ENCODE measurements at places on chromosomes 3 and 15.

DNA sequence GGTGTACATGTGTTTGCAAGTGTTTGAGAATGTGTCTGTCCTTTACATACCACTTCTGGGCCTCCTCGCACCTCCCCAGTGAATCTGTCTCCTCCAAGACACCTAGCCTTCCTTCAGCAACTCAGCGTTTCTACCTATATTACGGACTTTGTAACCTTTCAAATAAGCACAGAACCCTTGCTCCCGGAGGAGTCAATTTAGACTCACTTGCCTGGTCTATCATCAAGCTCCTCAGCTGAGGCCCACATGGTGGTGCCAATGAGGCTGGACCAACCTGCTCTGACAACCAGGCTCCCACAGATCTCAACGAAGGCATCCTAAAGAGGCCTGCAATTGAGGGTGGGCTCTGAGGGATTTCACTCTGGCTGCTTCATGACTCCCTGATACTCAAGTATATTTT, 32.8 kb upstream of the TIMP4 start:
- DNase-seq, result no peak

- no peak for DNase-seq
Observed at GRCh38 chr3:34683851-34684250, 885.4 kb downstream of the PDCD6IP start.

GRCh38 chr3:108907194-108907593, 46.5 kb downstream of the GUCA1C start:
- no peak for DNase-seq

- peak; percentile 51 for DNase-seq
Observed at GRCh38 chr15:68818769-68819494, 1.8 kb downstream of the ANP32A start.

DNA sequence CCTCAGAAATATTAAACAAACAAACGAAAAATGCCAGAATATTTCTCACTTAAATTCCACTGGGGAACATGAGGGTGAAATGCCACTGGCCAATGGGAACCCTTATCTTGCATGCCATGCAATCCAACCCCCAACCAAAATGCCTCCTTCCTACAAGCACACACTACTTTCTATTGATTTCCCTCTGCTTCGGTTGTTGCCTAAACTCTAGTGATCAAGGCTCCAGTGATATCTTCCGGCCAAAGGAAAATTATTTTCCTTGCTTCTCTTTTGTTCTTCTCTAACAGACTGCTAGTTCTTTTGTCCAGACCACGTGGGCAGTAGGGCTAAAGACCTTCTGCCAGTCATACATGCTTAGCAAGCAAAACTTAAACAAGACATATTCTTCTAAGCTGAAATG, 115.7 kb downstream of the TMCC1 start:
- DNase-seq, result no peak

GRCh38 chr3:182710557-182711157, 82.6 kb upstream of the ATP11B start:
- peak; percentile 56 for DNase-seq

DNA sequence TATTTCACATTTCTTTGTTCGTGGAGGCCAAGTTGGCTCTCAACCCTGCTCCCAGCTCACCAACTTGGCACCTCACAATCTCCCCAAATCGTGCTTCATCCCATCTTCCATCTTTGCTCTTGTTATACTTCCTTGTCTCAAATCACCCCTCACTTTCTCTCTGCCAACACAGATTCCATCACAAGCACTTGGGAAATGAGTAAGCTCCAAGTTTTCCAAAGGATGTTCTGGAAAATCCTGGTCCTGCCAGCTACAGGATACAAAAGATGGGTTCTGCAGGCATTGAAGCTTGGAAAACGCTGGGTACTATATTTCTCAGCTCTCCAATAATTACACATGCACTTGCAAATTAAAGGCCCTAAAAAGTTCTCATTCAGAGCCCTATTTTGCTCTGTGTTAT, 4.1 kb upstream of the TM4SF4 start:
- no peak for DNase-seq

DNA sequence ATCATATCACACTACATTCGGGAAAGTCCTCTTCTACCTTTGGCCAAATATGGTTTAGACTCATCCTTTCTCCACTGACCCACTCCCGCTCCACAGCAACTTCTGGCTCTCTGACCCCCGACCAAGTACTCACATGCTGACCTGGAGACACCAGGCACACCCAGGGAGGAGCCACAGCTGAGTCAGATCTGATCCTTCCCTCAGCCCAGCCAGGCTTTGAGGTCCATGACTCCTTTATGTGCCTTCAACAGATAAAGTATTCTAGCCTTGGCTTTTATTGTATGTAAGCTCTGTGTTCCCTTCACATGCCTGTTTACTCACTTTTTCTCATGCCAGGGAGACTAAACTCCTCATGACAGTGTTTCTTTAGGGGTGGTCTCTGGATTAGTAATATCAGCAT, 166.9 kb upstream of the UMPS start:
- peak; percentile 25 for DNase-seq

- no peak for DNase-seq
Observed at GRCh38 chr15:98580572-98580971, 67.8 kb upstream of the IGF1R start.

GRCh38 chr15:64247906-64248541, 85.2 kb upstream of the PPIB start:
- peak; percentile 59 for DNase-seq

Data from K562 (cell line).